ENCODE measurements at places on chromosomes 4 and X. TPM values are rescaled to one million over a fixed set of nuclear protein-coding genes. Genes with fewer than 3 reads are reported as not detected.

DNA sequence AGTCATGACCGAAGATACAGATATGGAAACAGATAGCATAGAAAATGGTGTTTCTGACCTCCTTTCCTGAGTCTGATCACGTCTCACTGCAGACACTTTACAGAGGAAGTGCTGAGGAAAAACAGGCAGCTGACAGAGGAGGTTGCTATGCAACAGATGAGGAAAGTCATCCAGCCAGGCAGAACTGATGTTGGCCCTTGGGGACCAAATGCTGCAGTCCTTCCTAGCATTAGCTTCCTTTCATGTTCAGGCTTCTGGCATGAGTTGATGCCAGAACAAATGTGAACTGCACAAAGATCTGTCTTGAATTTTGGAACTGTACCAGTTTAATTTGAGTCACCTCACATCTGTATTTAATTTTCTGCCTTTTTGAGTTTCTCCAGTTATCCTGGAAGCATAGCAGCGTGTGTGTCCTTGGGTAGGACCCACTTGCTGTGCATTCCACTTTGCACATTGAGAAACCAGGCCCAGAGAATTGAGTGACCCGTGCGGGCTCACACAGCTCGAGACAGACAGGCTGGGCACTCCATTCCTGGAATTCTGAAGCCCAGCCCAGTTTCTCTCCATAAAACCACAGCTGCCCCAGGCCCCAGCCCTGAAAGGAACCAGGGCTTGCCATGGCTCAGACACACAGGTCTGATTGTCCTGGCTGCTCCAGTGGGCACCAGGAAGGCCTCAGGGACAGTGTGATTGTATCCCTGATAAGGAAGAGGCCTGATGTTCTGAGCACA is 1.4 kb upstream of the MAGED1 start:
- H3K27ac ChIP-seq = peak overlapping the region; percentile 83
- peaks cover 10% of the 10 kb centered on the region for H3K36me3 ChIP-seq
- peak; percentile 64 for DNase-seq
- H3K27me3 ChIP-seq = no peaks in the 10 kb centered on the region
- H3K4me3 ChIP-seq = no peak overlapping the region
- peaks cover 35% of the 10 kb centered on the region for H3K4me1 ChIP-seq

GRCh38 chrX:111652719-111653118 is 28.3 kb upstream of the ALG13 start:
- no peak overlapping the region for H3K4me3 ChIP-seq
- DNase-seq = no peak
- no peak overlapping the region for H3K27ac ChIP-seq
- H3K4me1 ChIP-seq = no peaks in the 10 kb centered on the region

Gene FAT4
- 17.7 TPM for total RNA-seq

- H3K36me3 ChIP-seq = peaks cover 2% of the 10 kb centered on the region
- H3K27ac ChIP-seq = no peak overlapping the region
- peak; percentile 43 for DNase-seq
- H3K4me1 ChIP-seq = peaks cover 10% of the 10 kb centered on the region
- peaks cover 51% of the 10 kb centered on the region for H3K27me3 ChIP-seq
- H3K4me3 ChIP-seq = no peak overlapping the region
Measured at GRCh38 chr4:4396628-4397440, 9.9 kb downstream of the NSG1 start.

- no peak for DNase-seq
- H3K27me3 ChIP-seq = no peaks in the 10 kb centered on the region
Measured at GRCh38 chr4:95093936-95094929, 336.5 kb downstream of the BMPR1B start.

DNA sequence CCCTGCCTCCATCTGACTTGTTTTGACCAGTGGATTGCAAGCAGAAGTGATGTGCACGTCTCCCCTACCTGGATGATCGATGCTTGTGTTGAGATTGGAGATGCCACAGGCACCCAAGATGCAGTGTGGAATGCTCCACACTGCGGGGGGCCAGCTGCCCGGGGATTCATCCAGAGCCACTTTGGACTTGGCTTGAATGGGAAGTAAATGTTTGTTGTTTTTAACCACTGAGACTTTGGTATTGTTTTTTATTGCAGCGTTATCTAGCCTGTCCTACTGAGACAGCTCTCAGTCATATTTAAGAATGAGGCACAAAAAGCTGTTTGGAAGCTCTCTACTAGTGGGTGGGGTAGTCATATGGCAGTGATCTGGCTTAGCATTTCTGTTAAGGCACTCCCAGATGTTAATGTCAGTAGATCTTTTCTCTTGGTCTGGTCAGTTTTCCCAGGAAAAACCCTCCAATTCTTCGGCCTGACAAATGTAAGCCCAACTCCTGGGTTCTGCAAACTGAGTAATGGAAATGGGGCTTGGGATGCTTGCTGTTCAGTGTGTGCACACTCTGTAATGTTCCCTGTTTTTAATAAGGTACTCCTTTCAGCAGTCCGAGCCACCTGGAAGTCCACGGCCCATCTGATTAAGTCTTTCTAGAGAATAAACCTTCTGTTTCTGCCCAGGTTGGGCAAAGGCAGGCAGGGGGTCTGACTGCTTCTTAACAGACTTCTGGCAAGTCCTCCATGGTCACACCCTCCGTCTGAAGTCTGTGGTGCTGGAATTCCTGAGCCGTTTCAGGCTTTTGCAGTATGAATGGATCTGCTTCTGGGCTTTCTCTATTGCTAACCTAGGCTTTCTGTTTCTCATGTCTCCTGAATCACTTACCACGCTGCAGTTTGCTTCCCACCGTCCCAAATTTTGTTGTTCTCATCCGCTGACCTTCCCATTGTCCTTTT is 74.8 kb downstream of the WWC2 start:
- H3K4me3 ChIP-seq = no peak overlapping the region
- DNase-seq = no peak

DNA sequence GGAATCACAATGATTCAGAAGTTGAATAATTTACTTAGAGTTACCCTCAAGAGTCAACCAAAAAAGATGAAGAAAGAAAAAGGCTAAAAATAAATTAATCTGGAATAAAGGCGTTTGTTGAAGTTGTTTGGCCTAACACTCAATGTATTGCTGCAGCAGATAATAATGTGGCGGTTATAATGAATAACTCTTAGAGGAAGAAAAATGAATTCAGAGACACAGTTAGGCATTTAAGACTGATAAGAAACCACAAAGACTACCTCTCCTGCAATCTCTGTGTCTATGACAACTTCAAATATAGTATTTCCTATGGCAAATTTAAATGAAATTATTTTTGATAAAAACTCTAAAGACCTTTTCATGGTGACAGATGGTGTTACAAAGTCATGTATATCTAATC is 1369.1 kb upstream of the AGA start:
- no peak overlapping the region for H3K27ac ChIP-seq
- no peak overlapping the region for H3K4me3 ChIP-seq
- H3K4me1 ChIP-seq = no peaks in the 10 kb centered on the region
- DNase-seq = no peak
- no peaks in the 10 kb centered on the region for H3K27me3 ChIP-seq
